ENCODE measurements at places on chromosomes 7 and 10.

DNA sequence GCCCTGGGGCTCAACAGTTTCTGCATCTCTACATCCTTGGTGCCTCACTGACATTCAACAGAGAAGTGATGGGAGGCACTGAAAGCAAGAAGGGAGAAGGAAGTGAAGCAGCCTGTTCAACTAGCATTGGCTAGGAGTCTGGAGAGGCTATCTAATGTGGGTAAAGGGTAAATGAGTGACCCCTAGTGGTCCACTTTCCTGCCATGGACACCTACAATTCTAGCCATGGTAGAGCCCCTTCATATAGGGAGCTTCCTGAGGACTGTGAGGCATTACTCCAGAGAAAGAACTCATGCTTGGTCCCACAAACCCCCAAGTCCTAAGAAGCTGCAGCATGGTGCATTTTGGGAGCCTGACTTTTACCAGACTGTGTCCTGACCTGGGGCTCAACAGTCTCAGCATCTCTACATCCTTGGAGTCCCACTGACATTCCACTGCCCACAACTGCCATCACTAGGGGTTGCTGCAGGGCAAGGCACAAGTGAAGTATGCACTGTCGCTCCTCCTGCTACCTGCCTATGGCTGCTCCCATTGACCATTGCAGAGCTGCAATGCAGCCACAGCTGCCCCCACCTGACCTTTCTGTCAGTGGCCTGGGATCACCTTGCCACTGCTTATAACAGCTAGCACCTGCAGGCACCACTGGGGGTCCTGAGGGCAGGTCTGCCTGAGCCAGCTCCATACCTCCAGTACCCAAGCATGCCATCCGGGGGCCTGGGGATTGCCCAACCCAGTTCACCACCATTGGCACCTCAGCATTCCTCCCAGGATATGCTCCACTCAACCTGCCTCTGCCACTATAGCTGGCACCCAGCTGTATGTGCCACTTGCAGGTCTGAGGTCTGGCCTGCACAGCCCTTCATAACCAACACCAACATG, 44.1 kb upstream of the CDK6 start:
- peak; percentile 11 for DNase-seq

DNA sequence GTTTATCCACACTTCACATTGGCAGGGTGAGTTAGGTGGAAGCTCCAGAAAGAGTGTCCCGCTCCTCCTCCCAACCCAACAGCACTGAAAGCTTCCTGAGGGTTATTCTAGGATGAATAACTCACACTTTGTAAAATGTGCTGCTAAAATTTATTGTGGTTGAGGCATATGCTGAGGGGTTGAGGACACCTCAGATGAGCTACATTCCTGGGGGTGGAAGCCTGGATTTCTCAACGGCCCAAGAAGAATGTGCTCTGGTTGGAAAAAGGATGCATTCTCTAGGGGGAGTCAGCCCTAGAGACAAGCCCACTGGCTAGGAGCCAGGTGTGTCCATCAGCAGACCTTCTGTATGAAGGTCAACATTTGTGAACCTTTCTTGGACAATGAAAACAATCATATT, 91.5 kb upstream of the PDE1C start:
- no peak for DNase-seq

DNA sequence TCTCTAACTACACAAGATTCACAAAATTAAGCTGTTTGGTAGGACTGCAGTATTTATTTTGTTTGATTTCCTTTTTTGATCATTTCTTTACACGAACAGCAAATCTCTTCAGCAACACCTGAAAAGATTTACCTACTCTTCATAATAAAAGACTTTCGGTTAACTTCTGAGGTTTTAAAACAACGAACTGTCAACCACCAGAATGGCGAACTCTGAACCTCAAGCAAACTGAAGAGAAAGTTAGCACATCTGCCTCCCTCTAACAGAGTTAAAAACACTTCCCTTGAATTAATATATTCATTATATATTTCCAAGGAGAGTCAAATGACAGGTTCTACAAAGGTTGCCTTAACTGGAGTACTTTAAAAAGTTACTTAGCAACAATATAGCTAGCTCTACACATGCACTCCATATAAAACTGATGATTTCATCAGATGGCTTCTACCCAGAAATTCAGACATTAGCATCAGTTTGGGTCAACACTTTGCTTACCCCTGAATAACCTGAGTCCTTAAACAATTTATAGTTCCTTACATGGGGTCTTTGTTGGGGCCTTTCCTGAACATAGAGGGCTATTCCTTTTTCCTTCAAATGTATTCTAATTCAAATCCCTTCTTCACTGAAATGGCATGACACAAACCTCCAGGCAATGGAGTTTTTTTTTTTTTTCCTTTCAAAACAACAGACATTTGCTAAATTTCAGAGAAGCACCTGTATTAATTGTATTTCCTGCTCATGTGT, 118.3 kb downstream of the SEM1 start:
- no peak for DNase-seq

DNA sequence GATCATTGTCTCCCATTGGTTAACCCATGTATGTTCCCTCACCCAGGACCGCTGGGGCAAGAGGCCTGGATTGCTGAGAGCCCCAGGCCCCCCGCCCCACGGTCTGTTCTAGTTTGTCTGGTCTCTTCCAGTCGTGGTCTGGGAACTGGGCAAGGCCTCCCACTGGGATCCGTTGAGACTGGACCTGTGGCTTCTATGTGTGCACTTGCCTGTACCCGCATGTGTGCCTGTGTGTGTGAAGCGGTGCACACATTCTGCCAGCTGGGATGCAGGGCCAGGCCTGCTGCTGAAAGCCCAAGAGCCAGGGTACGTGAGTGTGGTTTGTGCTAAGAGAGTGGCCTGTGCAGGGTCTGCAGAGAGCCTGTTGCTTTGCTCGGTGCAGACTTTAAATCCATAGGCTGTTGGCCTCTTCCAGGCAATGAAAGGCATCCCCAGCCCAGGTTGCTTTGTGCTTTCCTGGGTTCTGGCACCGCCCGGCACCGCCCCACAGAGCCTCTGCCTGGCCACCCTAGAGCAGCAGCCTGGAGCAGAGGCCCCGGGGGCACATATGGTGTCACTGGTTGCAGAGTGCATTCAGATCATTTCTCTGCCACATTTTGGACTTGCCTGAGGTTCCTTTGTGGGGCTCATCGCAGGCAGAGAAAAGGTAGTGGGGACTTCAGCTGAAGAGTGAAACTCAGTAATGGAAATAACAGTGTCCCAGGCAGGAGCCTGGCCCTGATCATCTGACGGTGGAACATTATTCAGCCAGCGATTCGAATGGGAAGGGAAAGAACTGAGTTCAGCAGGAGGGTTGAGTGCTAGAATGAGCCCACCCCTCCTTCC, 215.5 kb downstream of the GLRX3 start:
- DNase-seq = no peak

- DNase-seq = no peak
These were observed 218.9 kb downstream of the FAM107B start for GRCh38 chr10:14555807-14556206.

Measured in inflammatory macrophage (primary cell).